ENCODE measurements at places on chromosomes 12 and 14. TPM values are rescaled to one million over a fixed set of nuclear protein-coding genes. Genes with fewer than 3 reads are reported as not detected.

GRCh38 chr14:66242001-66242400 lies 244.2 kb upstream of the CCDC196 start:
- DNase-seq, result no peak

- no peak for DNase-seq
Measured at GRCh38 chr12:76766161-76766560, 2.2 kb downstream of the ZDHHC17 start.

KRT1 gene
- total RNA-seq, result not detected

- DNase-seq, result peak; percentile 57
Measured at GRCh38 chr12:65232476-65233077, 45.9 kb upstream of the MSRB3 start.

- DNase-seq, result no peak
Measured at GRCh38 chr12:3103806-3104205, 26.6 kb downstream of the TSPAN9 start.
